CD8-positive, alpha-beta T cell (primary cell): ENCODE measurements at places on chromosomes 11 and 22. TPM values are rescaled to one million over a fixed set of nuclear protein-coding genes. Genes with fewer than 3 reads are reported as not detected.

The DCDC1 gene
- not detected for total RNA-seq

The NPAS4 gene
- not detected for total RNA-seq

The EMID1 gene
- total RNA-seq, result not detected

The CHRDL2 gene
- total RNA-seq, result not detected

The OR8B12 gene
- not detected for total RNA-seq

The ASPHD2 gene
- 0.90 TPM for total RNA-seq

The SCUBE1 gene
- not detected for total RNA-seq

The TEAD1 gene
- not detected for total RNA-seq

The IL17REL gene
- total RNA-seq, result not detected

The CALCA gene
- not detected for total RNA-seq

The NAT10 gene
- 59.6 TPM for total RNA-seq

The NRIP3 gene
- 10.1 TPM for total RNA-seq

The CARNS1 gene
- 11.2 TPM for total RNA-seq

The HOATZ gene
- total RNA-seq, result not detected

The LSP1 gene
- 191 TPM for total RNA-seq

The CST6 gene
- not detected for total RNA-seq

DNA sequence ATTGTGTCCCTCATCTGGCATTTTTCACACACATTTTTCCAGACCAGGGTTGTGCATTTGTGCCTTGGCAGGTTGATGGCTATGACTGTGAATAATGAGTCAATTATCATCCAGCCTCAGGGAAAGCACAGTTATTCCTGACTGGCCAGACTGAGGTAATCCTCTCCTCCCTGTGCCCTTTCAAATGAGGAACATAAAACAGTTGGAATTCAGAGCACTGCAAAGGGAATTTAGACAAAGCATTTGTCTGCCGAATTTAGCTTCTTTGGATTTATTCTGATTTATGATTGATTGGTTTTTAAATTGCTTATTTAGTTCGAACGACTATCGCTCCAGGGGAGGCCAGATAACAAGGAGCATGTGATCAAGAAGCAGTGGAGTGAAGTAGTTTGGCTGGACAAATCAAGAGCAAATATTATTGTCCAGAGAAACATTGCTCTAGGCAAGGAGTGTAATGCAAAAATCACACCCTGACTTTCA is 30.8 kb upstream of the RAG2 start:
- no peak for DNase-seq

- DNase-seq, result no peak
Measured at GRCh38 chr11:104090767-104091166, 54.3 kb downstream of the DDI1 start.

GRCh38 chr11:45005106-45005505 is 54.4 kb upstream of the TP53I11 start:
- no peak for DNase-seq

- peak; percentile 91 for DNase-seq
Measured at GRCh38 chr11:61083601-61084147, 18.6 kb upstream of the CD5 start.

DNA sequence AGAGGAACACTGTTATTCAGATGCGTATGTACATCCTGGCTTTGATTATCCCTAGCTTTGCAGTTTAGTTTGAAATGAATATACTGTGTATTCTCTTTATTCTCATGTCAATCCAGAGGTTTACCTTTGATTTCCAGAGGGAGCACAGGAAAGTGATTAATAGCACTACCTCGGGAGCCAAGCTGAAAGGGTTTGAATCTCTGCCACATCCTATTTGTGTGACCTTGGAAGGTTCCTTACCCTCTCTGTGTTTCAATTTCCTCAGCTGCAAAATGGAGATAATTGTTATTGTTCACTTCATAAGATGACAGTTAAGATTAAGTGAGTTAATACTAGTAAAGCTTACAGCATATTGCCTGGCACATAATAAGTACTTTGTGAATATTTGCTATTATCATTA is 17.9 kb downstream of the ELMOD1 start:
- DNase-seq, result no peak

- DNase-seq, result no peak
Measured at GRCh38 chr11:85236211-85236610, 390.9 kb downstream of the DLG2 start.

GRCh38 chr11:40037005-40037404 is 1422.4 kb downstream of the LRRC4C start:
- DNase-seq, result no peak

GRCh38 chr11:105000167-105000566 is 22.8 kb downstream of the CASP5 start:
- no peak for DNase-seq

- no peak for DNase-seq
Measured at GRCh38 chr11:66266378-66267038, 1.9 kb upstream of the RAB1B start.

- DNase-seq, result peak; percentile 70
Measured at GRCh38 chr22:39534591-39535356, 2.2 kb upstream of the RPS19BP1 start.

DNA sequence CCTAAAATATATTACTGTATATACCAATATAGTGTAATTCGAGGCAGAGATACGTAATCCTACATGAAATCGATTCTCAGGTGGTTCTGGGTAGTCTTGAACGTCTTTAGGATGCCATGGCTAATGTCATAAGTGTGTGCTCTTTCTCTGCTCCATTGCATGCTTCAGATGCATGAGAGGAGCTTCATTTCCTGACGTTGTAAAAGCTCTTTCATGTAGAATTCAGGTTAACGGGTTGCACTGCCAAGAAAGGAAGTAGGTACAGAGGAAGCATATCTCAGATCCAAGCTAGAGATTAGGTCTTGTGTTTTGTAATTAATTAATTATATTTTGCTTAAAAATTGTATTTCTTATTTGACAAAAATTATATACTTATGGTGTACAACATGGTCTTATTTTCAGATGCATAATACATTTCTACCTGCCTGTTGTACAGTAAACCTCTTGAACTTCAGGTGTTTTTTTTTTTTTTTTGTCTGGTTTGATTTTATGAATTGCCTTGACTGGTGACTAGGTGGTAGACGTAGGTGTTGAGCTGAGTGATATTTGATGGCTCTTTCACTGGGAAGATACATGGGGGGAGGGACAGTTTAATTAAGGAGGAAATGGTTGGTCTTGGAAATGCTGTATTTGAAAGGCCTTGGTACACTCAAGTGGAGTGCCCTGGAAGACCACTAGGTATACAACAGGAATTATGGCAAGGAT is 9.3 kb downstream of the NUP50 start:
- no peak for DNase-seq

- DNase-seq, result no peak
Measured at GRCh38 chr11:34870548-34871196, 45.5 kb downstream of the APIP start.

DNA sequence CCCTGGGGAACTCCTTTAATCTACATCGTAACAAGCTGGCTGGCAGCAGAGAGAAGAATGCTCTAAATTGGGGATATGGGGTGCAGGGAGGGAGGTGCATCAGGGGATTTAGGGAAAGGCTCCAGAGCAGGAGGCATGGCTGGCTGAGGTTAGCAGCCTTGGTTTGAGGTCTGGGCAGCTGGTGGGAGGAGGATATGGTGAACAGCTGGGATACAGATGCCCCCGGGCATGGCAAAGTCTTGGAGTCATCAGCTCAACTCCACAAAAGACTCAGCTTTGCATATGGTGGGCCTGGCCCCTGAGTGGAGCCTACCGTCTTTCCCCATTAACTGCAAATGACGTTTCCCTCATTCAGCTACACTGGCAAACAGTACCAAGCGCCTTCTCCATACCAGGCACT is 5.4 kb downstream of the FAM83F start:
- DNase-seq, result no peak

GRCh38 chr11:135075740-135076139 is 663.7 kb upstream of the B3GAT1 start:
- peak; percentile 62 for DNase-seq

GRCh38 chr11:9600644-9601036 is 27.2 kb downstream of the WEE1 start:
- DNase-seq, result no peak

GRCh38 chr11:64759131-64759721 is 548 bp downstream of the PYGM start:
- DNase-seq, result no peak

DNA sequence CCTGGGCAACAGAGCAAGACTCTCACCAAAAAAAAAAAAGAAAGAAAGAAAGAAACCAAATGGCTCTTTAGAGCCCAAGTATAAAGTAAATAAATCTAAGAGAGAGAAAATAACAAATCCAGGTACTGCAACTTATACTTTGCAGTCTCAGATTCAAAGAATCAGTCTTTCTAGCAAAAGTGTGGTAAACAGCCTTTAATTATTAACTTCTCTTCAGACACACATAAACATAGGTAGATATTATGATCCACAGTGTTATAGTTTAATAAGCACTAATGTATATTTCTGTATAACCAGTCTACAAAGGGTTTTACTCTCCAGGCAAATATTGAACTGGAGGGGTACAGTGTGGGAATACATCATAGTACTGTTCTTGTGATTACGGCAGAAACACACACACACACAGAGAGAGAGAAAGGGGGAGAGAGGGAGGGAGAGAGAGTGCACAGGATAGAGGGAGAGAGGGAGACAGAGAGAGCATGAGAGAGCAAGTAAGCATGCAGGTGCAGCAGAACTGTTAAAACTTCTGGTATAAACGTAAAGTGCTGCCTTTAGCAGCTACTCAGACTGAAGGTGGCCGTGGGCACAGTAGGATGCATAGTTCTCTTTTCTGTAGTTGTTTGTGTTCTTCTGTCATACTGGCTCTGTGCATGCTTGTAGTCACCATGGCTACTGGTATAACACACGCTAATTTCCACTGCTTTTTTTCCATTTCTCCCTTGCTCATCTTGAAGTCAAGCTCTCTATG is 32.3 kb downstream of the MTMR2 start:
- no peak for DNase-seq

DNA sequence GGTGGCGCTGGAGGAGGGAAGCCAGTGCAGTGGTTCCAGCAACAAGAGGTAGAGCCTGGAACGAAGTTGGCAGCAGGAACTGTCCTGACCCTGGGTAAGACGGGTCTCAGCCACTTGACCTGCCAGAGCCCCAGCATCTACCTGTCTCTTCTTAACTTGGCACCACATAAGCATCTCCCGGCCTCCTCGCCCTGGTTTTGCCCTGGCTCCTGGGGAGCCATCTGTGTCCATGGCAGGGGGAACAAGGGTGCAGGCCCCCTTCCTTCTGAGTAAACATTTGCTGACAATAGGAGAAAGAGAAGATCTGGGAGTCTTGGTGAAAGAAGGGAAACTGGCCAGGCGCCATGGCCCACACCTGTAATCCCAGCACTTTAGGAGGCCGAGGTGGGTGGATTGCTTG is 12.8 kb downstream of the P2RY2 start:
- DNase-seq, result no peak

DNA sequence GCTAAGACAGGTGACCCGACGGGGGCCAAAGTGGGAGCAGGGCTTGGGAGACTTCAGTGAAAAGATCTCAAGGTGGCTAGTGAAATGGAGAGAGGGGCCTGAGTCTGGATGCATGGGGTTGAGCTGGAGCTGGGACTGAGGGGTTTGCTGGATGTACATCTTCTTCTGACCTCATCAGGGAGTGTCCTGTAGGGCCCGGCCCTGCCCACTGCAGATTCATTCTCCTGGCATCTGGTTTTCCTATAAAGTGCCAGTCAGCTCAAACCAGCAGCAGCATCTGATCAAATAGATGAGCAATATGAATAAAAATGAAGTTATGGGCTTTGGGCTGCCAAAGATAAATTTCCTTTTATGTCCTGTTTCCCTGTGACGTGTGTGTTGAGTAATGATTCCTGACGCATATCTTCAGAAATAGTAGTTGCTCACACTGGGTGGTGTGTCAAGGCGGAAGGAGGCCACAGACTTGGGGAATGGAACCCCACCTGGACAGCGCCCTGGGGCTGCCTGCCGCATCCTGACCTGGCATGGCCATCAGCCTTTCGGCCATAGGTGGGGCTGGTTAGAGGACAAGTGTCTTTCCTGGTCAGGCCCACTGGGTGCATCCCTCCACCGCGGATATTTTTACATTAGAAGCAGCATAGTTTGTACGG is 135.4 kb downstream of the OSBP2 start:
- no peak for DNase-seq

DNA sequence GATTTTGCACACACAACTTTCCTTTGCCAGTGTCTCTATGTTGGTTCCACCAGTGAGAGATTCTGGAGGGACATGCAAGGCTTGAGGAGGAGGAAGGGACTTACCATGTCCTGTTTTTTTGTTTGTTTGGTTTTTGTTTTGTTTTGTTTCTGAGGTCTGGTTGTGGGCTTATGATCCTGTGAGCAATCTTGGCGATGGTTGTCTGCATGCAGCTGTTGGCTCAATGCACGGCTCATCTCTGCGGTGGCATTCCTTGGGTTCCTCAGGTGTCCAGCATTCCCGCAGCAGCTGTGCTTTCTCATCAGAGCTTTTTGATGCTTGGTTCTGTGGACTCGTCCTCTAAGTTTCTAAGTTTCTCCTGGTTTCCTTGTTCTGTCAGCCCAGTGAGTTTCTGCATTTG is 4.8 kb upstream of the NNMT start:
- no peak for DNase-seq

DNA sequence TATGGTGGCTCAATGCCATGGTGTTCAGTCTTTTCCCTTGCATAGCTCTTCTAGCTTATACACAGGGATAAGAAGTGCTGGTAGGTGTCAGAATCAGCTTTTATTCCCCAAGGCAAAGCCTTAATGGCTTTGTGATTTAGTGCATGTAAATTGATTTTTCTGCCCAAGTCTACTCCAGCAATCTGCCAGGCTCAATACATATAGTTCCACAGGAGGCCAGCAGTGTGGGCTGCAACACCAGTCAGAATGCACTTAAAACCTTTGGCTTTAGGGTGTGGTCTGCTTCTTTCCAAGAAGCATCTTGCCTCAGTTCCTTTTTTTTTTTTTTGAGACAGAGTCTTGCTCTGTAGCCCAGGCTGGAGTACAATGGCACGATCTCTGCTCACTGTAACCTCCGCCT is 14.5 kb upstream of the CAPRIN1 start:
- DNase-seq, result no peak

DNA sequence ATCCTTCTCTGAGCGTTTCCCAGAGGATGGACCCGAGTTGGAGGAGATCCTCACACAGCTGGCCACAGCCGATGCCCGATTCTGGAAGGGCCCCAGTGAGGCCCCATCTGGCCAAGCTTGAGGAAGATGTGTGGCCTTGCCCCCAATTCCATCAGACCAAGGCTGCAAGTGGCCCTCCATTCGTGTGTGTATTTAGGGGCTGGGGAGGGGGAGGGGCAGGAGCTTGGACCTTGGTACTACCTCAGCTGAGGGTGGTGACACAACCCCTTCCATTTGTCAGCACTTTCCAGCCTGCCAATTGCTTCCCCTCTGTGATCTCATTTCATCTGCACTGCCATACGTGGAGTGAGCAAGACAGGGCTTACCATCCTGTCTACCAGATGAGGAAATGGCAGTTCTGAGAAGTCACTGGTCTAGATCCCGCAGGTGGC is 1.3 kb upstream of the BBS1 start:
- DNase-seq, result no peak

DNA sequence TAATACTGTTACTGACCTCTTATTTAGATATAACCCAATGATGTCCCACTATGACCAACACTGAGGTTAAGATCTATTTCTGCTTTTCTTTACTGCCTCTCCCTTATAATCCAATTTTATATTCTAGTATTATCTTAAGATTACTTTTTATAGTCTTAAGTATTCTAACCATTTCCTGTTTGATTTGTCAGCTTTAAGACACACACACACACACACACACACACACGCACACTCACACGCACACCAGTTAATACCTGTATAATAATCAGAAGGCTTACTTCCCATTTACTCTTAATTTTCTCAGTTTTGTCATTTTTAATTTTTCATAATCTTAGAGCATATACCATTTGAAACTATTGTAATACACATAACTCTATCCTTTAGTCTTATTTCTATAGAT is 226.0 kb upstream of the C11orf87 start:
- DNase-seq, result no peak

- no peak for DNase-seq
Measured at GRCh38 chr22:33600113-33600512, 320.2 kb downstream of the LARGE1 start.
